ENCODE measurements at places on chromosomes 1 and 21.

GRCh38 chr1:185069202-185069772 lies 23.9 kb downstream of the RNF2 start:
- DNase-seq: no peak

GRCh38 chr1:157774412-157774811 lies 2.5 kb downstream of the FCRL2 start:
- no peak for DNase-seq

- no peak for DNase-seq
Measured at GRCh38 chr1:30159015-30159414, 564.4 kb downstream of the MATN1 start.

GRCh38 chr1:63198871-63199394 lies 123.4 kb upstream of the FOXD3 start:
- no peak for DNase-seq

- no peak for DNase-seq
Measured at GRCh38 chr1:61095470-61095812, 13.1 kb downstream of the NFIA start.

DNA sequence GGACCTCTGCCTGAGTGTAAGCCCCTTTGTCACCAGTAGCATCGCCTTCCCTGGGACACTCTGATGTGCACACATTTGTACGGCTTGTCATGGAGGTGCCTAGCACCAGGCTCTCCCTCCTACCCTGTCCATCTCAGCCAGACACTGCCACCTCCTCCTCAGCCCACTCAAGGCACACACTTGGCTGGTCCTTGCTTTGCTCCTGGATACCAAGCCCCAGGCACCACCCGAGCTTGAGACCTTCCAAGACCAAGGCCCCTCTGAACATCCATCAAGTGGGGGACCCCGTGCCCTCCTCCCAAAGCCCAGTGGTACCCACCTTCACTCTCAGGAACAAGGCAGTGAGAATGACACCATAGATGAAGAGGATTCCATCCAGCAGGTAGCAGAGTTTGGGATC lies 78.0 kb downstream of the CD247 start:
- no peak for DNase-seq

DNA sequence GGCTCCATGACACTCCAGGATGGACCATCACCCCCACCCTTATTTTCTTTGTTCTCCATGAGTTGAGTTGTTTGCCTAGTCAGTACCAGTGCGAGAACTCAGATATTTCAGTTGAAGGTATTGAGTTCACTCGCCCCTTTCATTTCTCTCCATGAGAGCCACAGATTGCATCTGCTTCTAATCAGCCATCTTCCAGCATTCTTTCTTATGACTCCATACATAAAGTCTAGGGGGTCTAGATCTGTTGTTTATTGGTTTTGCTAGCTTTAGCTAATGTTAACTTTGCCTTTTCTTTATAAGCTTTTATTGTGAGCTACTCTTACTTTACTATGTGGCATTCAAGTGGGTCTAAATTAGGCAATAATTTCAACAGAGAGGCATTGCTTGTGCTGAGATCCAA lies 71.6 kb upstream of the PDC start:
- DNase-seq: no peak

DNA sequence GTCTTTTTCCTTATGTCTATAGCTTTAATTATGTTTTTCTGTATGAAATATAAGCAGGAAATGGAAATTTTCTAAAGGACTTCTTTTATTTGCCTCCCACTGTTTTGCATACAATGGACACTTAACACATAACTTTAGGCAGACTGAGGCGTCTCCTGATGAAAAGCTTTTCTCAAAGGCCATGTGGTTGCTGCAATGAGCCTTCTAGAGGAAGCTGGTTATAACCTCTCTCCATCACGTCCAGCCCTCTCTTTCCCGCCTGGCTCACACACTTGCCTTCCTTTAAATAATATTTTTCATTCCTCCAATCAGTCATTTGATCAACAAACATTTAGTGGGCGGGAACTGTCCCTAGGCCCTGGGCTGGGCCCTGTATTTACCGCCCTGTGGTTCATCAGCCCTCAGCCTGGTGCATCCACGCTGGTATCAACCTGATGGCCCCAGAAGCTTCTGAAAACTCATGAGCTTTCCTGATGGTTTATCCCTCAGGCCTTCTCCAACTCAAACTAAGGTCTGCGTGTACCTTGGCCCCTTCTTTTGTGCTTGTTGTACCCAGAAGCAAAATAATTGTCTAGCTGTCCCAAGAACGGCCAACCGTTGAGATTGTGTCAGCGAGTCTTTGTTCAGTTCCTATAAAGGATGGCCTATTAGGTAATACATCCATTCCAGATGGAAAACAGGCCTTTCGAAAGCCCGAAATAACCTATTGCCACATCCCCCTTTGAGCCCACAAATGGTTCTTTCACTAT lies 75.3 kb upstream of the LYST start:
- no peak for DNase-seq

GRCh38 chr1:211478376-211478775 lies 13.6 kb downstream of the RD3 start:
- no peak for DNase-seq

DNA sequence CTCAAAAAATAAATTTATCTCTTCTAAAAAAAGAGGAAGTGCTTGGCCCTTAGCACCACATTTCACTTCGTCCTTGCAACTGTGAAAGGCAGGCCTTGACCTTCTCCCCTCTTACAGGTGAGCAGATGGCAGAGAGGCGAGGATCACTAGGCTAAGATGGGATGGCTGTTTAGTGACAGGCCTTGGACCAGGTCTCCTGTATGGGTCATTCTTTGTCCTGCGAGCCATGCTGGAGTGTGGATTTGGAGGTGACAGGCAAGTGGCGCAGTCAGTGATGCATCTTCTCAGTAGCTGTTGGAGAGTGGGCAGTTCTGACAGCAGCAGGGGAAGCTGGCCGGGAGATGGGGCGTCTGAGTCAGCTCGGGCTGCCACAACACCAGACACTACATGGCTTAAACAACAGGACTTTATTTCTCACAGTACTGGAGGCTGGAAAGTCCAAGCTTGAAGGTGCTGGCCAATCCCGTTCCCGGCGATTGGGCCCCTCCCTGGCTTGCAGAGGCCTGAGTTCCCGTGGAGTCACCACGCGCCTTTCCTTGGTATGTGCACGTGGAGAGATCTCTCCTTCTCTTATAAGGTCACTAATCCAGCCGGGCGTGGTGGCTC lies 16.5 kb downstream of the SLC27A3 start:
- peak; percentile 91 for DNase-seq

DNA sequence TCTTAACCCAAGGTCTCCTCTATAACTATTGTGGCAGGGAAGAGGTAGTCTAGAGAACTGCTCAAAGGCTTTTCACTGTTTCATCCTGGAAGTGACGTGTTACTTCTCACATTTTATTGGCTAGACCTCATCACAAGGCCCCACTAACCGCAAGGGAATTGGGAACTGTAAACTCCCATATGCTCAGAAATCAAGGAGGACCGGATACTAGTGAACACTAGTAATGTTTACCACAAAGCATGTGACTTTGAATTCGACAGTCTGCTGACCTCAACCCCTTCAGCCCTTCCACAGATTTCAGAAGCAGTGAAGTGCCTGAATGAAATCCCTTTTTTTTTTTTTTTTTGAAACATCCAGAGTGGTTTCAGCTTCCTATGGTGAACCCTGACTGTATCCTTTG lies 3.4 kb upstream of the EEIG2 start:
- no peak for DNase-seq

GRCh38 chr1:1841575-1841995 lies 49.3 kb downstream of the GNB1 start:
- no peak for DNase-seq

GRCh38 chr1:53330819-53331218 lies 2.9 kb upstream of the LRP8 start:
- no peak for DNase-seq

DNA sequence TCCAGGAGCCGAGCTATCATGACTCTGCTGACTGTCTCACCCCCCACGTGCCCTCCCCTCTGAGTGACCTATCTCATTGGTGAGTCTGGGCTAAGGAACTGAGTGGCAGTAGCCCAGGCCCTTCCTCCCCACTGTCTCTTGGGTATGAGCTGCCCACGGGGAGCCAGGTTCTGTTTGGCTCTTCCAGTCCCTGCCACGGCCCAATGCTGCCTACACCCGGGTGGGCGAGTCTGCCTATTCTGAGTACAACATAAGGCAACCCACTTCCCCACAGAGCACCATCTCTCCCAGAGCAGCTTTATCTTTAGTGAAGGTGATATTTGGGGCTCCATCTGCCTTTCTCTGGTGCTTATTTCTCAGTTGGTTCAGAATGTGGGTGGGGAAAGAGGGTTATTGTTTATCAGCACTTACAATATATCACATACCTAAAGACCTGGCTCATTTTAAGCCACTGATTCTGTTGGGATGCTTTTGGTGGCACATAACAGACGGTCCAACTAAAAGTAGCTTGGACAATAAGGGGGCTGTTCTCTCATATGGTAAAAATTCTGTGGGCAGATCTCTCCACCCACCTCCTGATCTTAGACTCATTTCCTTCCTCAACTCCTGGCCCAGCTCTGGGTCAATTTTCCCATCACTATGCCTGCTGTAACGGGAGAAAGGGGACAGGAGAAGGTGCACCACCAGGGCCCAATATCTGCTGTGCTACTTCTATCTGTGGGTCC lies 27.7 kb upstream of the VWA5B1 start:
- peak; percentile 26 for DNase-seq

DNA sequence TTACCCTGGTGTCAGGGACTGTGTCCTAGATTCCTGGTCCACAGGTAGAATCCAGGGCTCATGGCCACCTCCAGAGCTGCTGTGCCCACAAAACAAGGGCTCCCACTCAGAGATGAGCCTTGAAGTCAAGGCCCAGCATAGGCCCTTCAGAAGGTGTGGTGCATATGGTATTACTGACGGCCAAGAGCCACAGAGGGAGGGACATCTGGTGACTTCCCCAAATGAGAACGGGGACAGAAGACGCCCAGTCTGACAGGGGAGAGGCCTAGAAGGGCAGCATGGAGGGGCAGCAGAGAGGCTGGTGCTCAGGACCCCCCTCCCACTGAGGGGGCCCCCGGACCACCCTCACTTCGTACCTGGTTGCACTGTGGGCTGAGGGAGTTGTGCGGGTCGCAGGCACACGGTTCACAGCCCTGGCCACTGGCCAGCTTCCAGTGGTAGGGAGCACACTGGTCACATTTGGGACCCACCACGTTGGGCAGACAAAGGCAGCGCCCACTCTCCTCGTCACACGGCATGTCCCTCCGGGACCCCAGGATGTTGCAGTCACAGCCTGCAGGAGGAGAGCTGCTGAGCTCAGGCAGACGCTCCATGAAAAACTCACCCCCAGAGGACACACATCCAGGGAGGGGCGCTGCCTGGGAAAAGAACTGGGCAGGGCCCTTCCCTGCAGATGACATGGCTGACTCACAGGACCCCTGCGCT lies 25.0 kb downstream of the LAMB3 start:
- no peak for DNase-seq
